ENCODE measurements at places on chromosomes 16 and 17.

- no peak for DNase-seq
These were observed 120.9 kb upstream of the RBFOX1 start for GRCh38 chr16:7211781-7212180.

GRCh38 chr16:1535391-1536291 is 2.2 kb downstream of the TMEM204 start:
- DNase-seq = no peak

GRCh38 chr16:88599092-88599733 is 29.0 kb downstream of the ZC3H18 start:
- DNase-seq = no peak

DNA sequence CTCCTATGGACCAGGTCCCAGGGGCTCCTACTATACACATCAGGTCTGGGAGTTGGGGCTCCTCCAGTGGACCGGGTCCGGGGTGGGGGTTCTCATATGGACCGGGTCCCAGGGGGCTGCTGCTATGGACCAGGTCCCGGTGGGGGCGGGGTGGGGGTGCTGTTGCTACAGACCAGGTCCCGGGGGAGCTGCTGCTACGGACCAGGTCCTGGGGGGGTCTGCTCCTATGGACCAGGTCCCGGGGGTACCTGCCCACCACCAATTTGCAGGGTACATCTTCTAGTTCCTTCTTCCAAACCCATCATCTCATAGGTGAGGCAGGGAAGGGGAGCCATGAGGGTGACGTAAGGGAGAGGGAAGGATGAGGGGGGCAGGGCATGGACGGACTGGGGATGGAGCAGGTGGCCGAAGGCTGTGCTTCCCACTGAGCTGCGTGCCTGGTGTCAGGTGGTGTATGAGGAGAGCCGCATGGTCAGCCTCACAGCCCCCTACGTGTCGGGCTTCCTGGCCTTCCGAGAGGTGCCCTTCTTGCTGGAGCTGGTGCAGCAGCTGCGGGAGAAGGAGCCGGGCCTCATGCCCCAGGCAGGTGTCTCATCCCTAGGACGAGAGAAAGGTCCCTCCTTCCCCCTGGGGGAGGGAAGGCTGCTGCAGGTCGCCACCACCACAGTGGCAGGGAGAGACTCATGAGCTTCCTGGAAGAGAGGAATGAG is 6.6 kb downstream of the ENDOV start:
- DNase-seq = no peak

DNA sequence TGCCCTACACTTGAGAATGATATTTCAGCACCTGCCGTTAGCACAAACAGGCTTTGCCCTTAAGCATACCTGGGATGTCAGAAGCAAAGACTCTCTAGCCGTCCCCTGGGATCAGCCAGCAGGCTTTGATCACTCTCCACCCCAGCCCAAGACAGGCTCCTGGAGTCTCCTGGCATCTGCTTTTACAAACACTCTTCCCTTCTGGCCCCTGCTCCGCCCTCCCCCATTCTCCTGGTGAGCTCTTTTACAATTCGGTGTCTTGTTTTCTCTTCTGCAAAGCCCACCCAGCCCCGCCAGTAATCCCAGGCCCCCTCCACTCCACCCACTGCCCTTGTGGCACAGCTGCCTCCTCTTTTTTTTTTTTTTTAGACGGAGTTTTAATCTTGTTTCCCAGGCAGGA is 50.4 kb downstream of the KATNIP start:
- no peak for DNase-seq

DNA sequence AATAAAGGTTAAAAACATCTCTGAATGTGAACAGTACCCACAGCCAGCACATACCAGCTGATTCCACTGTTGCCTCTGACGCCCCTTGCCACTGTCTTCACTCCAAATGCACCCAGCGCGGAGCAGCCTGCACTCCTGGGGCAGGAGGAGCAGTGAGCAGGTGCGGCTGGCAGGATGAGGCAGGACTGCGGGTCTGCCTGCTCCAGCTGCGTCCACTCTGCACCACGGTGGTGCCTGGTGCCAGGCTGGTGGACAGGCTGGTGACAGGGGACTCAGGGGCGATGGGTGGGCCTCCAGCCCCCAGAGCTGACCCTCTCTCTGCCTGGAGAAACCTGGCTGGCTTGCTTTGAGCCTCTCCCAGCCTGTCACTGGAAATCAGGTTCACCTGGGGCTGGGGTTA is 9.4 kb downstream of the RAB40B start:
- no peak for DNase-seq

GRCh38 chr16:83403761-83404160 is 404.0 kb upstream of the HSBP1 start:
- peak; percentile 69 for DNase-seq

GRCh38 chr17:29674281-29674680 is 51.6 kb upstream of the CORO6 start:
- DNase-seq = no peak

All from fibroblast of skin of left biceps (primary cell).